ENCODE measurements at places on chromosomes 12 and 14.

- DNase-seq: no peak
Observed at GRCh38 chr14:72925815-72926291, 411 bp upstream of the DCAF4 start.

DNA sequence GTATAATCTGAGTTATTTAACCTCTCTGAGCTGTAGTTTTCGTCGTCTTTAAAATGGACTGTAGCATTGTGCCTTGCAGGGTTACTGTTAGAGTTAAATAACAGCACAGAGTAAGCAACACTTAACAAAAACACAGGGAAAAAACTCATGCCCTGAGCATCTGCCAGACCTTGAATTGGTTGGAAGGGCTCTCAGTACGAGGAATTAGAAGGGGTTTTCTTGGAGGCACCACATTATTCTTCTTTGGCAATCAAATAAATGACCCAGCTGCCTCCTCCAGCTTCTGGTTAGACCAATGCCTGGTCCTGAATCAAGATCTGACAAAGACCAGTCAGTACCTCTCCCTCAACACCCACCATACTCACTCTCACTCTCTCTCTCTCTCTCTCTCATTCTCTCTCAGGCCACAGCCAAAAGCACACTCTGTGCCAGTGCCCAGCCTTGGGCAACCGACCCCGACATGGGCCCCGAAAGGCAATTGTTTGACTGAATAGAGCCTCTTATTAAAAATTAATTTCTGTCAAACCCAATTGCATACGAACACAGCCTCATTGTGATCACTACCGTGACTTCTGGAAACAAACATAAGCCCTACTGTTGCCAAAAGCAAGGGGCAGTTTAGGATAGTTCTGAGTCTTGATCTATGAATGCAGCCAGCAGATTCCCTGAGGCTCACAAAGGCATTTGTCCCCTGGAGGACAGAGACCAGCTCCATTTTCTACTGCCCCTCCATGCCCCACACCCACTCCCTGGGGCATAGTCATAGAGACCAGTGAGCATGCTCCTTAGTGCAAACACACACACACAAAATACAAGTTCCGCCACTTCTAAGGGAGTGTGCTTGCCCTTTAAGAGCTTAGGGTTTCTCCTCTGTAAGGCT is 23.9 kb downstream of the DUSP6 start:
- DNase-seq: no peak

DNA sequence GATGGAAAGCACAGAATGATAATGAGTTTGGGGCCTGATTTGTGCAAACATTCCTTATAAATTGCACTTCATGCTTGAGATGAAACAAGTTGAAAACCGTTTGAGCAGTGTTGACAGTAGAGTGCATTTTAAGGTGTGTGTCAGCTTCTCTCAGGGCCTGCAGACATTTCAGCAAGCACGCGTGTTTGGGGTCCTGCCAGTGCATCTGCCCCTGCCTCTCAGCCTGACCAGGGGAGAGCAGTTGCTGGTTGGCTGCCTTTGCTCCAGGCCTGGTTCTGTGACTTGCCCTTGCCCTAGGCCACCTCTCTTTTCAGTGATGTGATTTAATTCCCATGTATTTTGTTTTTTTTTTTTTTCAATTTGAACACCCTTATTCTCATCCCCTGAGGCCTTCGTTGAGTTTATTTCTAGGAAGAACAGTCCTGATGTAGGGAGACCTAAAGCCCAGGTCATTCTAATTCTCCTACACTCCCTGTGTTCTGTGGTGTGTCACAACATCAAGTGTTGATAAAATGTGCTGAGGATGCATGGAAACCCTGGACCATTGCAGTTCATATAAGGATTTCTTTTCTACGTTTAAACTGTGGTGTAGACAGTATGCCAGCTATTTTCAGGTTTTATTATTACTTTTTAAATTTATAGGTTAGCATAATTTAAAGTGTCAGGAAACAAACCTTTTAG is 40.1 kb upstream of the AMN start:
- no peak for DNase-seq

GRCh38 chr14:93055651-93056115 is 60.0 kb downstream of the ITPK1 start:
- no peak for DNase-seq

DNA sequence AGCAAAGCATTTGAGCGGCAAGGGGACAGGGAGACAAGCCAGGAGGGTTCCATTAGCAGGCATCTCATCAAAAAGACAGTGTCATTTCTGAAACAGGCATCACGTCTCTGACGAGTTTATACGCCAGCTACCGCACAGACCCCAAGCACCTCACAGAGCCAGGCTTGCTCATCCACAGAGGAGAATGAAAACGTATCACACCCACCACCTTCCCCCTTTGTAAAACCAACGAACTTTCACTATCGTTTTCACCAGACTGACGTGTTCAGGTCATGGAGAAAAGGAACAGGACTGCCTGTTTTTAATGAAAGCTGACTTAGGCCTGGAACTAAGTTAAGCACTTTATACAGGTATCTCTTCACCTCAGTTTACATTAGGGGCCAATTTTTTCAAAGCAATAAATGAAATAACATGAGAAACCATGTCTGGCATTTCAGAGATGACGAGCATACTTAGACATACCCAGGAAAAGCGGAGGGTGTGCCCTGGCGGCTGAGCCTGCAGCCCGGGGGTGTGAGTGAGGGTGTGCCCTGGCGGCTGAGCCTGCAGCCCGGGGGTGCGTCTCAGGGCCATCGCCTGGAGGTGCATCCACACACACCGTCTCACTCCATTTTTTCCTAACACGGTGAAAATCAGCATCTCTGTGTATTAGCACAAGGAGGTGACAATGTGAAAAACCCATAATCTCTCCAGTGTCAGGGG is 41.9 kb downstream of the STX2 start:
- DNase-seq: no peak

DNA sequence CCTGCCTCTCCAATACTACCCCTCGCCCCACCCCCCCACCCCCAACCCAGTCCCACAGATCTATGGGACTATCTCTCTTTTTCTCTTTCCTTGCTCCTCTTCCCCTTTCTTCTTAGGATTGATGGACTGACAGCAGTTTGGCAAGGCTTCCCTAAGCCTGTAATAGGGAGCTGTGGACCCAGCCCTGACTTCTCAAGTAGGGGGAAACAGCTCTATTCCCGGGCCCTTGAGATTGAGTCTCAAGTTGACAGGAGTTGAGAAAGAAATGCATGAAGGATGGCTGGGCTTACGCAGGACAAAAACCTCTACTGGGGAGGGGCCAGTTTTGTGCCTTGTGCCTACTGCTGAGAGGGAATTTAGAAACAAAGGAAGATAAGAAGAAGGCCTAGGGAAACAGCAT is 60.4 kb downstream of the SMUG1 start:
- DNase-seq: no peak

GRCh38 chr12:79012636-79013035 is 148.1 kb downstream of the SYT1 start:
- no peak for DNase-seq

DNA sequence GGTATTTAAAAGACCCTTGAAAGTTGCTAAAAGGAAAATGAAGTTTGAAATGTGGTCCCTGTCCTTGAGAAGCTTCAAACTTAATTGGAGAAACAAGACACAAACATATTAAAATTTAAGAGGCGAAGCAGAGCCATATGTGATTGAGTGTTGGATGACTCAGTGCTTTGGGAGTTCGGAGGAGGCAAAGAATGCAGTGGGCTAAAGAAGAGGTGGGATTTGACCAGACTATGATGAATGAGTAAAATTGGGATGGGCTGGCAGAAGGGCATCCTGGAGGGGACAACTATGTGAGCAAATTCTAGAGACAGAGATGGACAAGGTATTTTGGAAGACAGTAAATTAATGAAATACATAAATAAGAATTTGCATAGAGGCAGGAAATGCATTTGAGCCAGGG is 358.6 kb downstream of the EGLN3 start:
- DNase-seq: no peak
